ENCODE measurements at places on chromosomes 1 and 21. TPM values are rescaled to one million over a fixed set of nuclear protein-coding genes. Genes with fewer than 3 reads are reported as not detected.

The HRNR gene
- not detected for total RNA-seq

The ZBTB48 gene
- 13.1 TPM for total RNA-seq

The NPHS2 gene
- not detected for total RNA-seq

The SPRR1A gene
- not detected for total RNA-seq

The CD34 gene
- total RNA-seq = 42.1 TPM

The SELE gene
- 55.6 TPM for total RNA-seq

The OR2T11 gene
- not detected for total RNA-seq

The CLCNKB gene
- total RNA-seq = under 0.01 TPM

The FALEC gene
- not detected for total RNA-seq

The SYPL2 gene
- not detected for total RNA-seq

The TMEM50A gene
- 134 TPM for total RNA-seq

The IRF6 gene
- 2.9 TPM for total RNA-seq

The WNT3A gene
- not detected for total RNA-seq

The OVAAL gene
- total RNA-seq = not detected

The CD52 gene
- not detected for total RNA-seq

The CFHR3 gene
- total RNA-seq = not detected

The CCDC185 gene
- not detected for total RNA-seq

The DYNLT5 gene
- total RNA-seq = 3.4 TPM

The SEMA4A gene
- 0.65 TPM for total RNA-seq

The C8A gene
- not detected for total RNA-seq

The NHLH1 gene
- 0.19 TPM for total RNA-seq

The FOXD3 gene
- not detected for total RNA-seq

The SRSF10 gene
- total RNA-seq = 84.3 TPM

The STYXL2 gene
- not detected for total RNA-seq

The CRB1 gene
- total RNA-seq = not detected

The MAN1C1 gene
- total RNA-seq = 6.2 TPM

The ARHGEF16 gene
- 1.1 TPM for total RNA-seq

The TMEM269 gene
- total RNA-seq = not detected

The ATP6V1G3 gene
- 0.33 TPM for total RNA-seq

The ILDR2 gene
- total RNA-seq = not detected

The PHACTR4 gene
- 25.8 TPM for total RNA-seq

The PRKAA2 gene
- total RNA-seq = 3.3 TPM

The ITPKB gene
- total RNA-seq = 59.6 TPM

The TINAGL1 gene
- 655 TPM for total RNA-seq

The H6PD gene
- total RNA-seq = 32.7 TPM

The VANGL2 gene
- total RNA-seq = not detected

The TLR5 gene
- under 0.01 TPM for total RNA-seq

The FAM72C gene
- 0.33 TPM for total RNA-seq

The SNX7 gene
- 34.0 TPM for total RNA-seq

The FAM229A gene
- 2.0 TPM for total RNA-seq

The CATSPERE gene
- total RNA-seq = 4.9 TPM

The DIRAS3 gene
- total RNA-seq = 0.98 TPM

The NBPF6 gene
- total RNA-seq = not detected

The PERM1 gene
- not detected for total RNA-seq

The C1orf122 gene
- 23.5 TPM for total RNA-seq

The TNNI3K gene
- 0.10 TPM for total RNA-seq

The S100A16 gene
- total RNA-seq = 678 TPM

The A3GALT2 gene
- total RNA-seq = not detected

The NOS1AP gene
- total RNA-seq = 0.98 TPM

The REG4 gene
- not detected for total RNA-seq

The GUK1 gene
- total RNA-seq = 365 TPM

The GABRD gene
- not detected for total RNA-seq

The PRRX1 gene
- total RNA-seq = 0.98 TPM

The MARK1 gene
- total RNA-seq = 2.3 TPM
